Tracheal epithelial cell (primary cell): ENCODE measurements at places on chromosomes 5 and 9. TPM values are rescaled to one million over a fixed set of nuclear protein-coding genes. Genes with fewer than 3 reads are reported as not detected.

The SLC2A6 gene
- total RNA-seq, result 1.9 and 37.6 TPM in 2 replicates

The OLFM1 gene
- total RNA-seq, result 0.48 TPM in 1 of 2 replicates, not detected in the other

The ACOT12 gene
- not detected in 2 replicates for total RNA-seq

The OTP gene
- total RNA-seq, result not detected in 2 replicates

The PCDHGC5 gene
- total RNA-seq, result 0.21 and 1.2 TPM in 2 replicates
